ENCODE measurements at places on chromosomes 12 and 14. TPM values are rescaled to one million over a fixed set of nuclear protein-coding genes. Genes with fewer than 3 reads are reported as not detected.

TMEM19 gene
- total RNA-seq = 5.9 TPM

TCL1B gene
- total RNA-seq = not detected

TAS2R31 gene
- total RNA-seq = 2.3 TPM

SLC22A17 gene
- total RNA-seq = 10.0 TPM

PUS1 gene
- 7.6 TPM for total RNA-seq

CACNA2D4 gene
- 1.0 TPM for total RNA-seq

NXPH4 gene
- 0.37 TPM for total RNA-seq

CLBA1 gene
- 8.3 TPM for total RNA-seq

GRCh38 chr12:28144059-28144458 lies 46.2 kb upstream of the CCDC91 start:
- no peaks in the 10 kb centered on the region for H3K4me1 ChIP-seq
- no peaks in the 10 kb centered on the region for H3K27me3 ChIP-seq
- H3K4me3 ChIP-seq = no peak overlapping the region
- no peak for DNase-seq
- H3K27ac ChIP-seq = no peak overlapping the region

DNA sequence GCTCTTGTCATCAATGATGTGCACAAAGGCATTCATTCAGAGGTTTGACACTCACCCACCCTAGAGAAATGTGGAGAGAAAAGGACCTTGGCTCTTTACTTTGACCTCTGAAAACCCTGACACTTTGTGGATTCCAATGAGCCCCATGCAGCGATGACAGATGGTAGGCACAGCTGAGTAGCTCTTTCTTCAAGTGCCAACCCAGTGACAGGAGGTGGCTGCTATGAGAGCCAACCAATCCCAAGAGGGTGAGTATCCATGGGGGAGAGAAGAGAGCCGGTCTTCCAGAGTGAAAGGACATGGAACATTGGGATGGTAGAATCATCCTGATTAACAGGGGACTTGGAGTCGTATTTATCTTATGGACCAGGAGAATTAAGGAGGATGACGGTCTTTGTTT lies 17.8 kb downstream of the SLC8A3 start:
- no peaks in the 10 kb centered on the region for H3K4me1 ChIP-seq
- no peaks in the 10 kb centered on the region for H3K36me3 ChIP-seq
- no peak overlapping the region for H3K27ac ChIP-seq
- no peaks in the 10 kb centered on the region for H3K27me3 ChIP-seq
- DNase-seq = no peak

- no peaks in the 10 kb centered on the region for H3K36me3 ChIP-seq
- no peak overlapping the region for H3K4me3 ChIP-seq
- no peaks in the 10 kb centered on the region for H3K27me3 ChIP-seq
- DNase-seq = no peak
Measured at GRCh38 chr12:124096109-124096508, 123.1 kb downstream of the ZNF664 start.

GRCh38 chr12:52879394-52880351 lies 25.2 kb downstream of the KRT8 start:
- peak; percentile 76 for DNase-seq
- H3K36me3 ChIP-seq = no peaks in the 10 kb centered on the region
- no peak overlapping the region for H3K4me3 ChIP-seq

DNA sequence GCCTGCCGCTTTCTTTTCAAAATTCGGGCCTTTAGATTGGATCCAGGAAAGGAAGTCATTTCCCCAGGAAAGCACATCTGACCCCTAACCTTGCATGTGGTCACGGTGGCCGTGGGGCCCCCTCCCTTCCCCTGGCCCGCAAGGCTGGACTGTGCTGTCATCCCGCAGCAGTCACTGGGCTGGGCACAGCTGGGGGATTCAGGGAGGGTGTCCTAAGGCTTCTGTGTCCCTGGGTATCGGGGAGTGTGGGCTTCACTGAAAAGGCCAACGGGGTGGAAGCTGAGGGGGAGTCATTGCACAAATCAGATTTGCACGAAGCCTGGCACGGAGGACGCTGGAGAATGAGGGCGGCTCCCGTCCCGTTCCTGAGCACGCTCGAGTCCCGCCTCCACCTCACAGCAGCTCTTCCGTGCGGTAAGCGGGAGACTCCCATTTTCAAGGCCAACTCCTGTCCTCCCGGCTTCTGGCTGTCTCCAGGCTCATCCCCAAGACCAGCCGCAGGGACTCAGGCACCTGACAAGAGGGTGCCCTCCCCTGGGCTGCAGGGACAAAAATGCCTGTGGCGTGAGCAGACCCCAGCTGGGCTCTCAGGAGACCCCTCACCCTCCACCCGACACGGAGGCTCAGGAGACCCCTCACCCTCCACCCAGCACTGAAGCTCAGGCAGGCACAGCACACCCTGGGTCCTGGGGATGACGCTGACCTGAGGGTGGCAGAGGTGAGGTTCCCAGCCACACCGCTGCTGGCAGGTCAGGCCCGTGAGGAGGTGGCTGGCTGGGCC lies 9.6 kb downstream of the XRCC3 start:
- no peak overlapping the region for H3K4me3 ChIP-seq
- DNase-seq = no peak
- no peaks in the 10 kb centered on the region for H3K36me3 ChIP-seq
- H3K27ac ChIP-seq = no peak overlapping the region
- no peaks in the 10 kb centered on the region for H3K27me3 ChIP-seq
- no peaks in the 10 kb centered on the region for H3K4me1 ChIP-seq

DNA sequence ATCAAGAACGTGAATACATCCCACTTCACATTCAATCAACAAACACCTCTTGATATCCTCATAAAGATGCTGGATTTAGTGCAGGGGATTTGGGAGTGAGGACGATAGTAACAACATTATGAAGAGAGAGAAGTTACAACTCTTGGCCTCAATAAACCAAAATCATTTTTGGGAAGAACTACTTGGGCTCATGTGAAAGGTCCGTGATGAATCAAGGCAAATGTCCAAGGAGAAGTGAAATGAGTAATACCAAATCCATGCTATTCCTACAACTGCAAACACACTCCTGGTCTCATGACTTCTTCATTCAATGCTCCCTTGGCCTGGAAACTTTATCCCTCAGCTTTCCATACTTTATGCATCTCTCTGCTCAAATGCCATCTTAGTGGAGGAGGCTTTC lies 162.0 kb upstream of the LMNTD1 start:
- DNase-seq = no peak
- no peak overlapping the region for H3K4me3 ChIP-seq
- H3K27ac ChIP-seq = no peak overlapping the region
- no peaks in the 10 kb centered on the region for H3K4me1 ChIP-seq

GRCh38 chr14:100323942-100324307 lies 786 bp downstream of the SLC25A47 start:
- H3K4me3 ChIP-seq = no peak overlapping the region
- no peak overlapping the region for H3K27ac ChIP-seq
- DNase-seq = no peak
- no peaks in the 10 kb centered on the region for H3K27me3 ChIP-seq

DNA sequence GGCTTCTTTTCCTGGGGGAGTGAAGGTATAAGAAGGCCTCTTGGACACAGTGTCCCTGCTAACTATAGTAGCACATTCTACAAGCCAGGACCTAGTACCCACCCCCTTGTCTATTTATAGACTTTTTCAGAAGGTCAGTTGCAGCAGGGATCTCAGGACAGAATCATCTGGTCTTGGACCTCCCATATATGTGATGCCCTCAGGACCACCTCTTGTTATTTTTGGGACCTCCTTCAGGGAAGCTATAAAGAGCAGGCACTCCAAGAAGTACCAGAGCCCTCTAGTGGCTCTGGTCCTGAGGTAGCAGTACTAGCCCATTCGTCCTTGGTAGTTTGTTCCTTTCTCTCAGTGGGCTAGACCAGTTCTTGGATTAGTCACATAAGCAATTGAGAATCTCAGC lies 4.3 kb downstream of the COQ10A start:
- no peak for DNase-seq
- no peak overlapping the region for H3K4me3 ChIP-seq
- peaks cover 31% of the 10 kb centered on the region for H3K36me3 ChIP-seq

- DNase-seq = no peak
- no peak overlapping the region for H3K4me3 ChIP-seq
- H3K36me3 ChIP-seq = no peaks in the 10 kb centered on the region
- H3K27ac ChIP-seq = no peak overlapping the region
- H3K27me3 ChIP-seq = no peaks in the 10 kb centered on the region
Measured at GRCh38 chr12:20410734-20411133, 42.4 kb downstream of the PDE3A start.

DNA sequence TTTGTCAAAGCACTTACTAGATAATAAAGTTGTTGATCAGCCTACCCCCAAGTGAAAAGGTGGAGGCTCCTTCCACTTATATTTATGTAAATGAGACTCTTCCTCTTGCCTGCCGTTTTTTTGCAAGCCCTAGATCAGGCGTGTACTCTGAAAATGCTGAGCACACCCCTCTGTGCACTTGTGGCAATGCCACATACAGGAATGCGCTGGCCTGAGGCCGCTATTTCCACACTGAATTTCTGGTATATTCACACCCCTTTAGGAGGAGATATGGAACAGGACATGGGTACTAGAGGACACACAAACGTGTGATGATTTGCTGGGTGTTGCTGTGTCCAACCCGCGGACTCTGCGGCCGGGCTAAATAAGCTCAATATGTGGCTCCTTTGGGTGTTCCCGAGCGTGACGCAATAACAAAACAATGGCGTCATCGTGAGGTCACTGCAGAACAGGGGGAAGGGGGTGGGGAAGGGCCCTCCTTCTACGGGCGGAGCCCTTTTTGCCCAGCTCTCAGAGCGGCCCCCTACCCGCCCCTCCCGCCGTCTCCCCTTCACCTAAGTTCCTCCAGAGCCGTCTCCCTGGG lies 554 bp upstream of the TSPAN31 start:
- no peak for DNase-seq
- no peaks in the 10 kb centered on the region for H3K4me1 ChIP-seq
- H3K27ac ChIP-seq = peak overlapping the region; percentile 86
- peak overlapping the region; percentile 23 for H3K4me3 ChIP-seq
- H3K36me3 ChIP-seq = peaks cover 12% of the 10 kb centered on the region

DNA sequence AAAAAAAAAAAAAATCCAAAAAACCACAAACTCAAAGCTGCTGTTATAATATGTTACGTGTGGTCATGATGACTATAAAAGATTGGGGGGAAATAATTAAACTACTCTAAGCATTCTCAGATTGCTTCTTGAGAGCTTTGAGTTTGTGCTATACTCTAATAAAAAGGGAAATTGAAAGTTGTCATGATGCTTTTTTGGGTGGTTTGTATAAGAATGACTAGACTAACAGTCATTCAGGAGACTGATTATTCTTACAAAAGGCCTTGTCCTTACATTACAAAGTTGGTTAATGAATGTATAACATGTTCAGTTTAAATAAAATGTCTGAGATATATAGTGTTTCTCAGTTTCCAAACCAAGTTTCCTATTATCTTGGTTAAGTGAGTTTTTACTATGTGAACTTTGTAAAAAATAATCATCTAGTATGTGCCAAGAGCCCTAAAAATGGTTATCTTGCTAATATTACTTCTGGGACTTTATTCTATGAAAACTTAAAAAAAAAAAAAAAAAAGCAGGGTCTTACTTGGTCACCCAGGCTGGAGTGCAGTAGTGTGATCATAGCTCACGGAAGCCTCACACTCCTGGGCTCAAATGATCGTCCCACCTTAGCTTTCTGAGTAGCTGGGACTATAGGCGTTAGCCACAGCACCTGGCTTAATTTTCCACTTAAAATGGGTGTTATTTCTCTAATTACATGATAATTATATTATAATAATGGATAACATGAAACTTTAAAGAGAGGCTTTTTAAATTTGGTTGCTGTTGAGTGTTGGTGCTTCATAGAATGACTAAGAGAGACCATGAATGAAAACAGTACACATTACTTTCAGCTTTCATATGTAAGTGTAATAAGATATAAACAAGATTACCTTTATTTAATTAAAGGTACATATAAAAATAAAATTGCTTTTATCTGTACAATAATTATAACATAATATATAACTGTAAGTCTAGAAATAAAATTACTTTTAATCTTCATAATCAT lies 459.6 kb upstream of the RGS6 start:
- H3K27ac ChIP-seq = no peak overlapping the region
- H3K36me3 ChIP-seq = no peaks in the 10 kb centered on the region
- H3K4me1 ChIP-seq = no peaks in the 10 kb centered on the region
- H3K27me3 ChIP-seq = no peaks in the 10 kb centered on the region
- DNase-seq = no peak
